ENCODE measurements at places on chromosomes 11 and 22.

DNA sequence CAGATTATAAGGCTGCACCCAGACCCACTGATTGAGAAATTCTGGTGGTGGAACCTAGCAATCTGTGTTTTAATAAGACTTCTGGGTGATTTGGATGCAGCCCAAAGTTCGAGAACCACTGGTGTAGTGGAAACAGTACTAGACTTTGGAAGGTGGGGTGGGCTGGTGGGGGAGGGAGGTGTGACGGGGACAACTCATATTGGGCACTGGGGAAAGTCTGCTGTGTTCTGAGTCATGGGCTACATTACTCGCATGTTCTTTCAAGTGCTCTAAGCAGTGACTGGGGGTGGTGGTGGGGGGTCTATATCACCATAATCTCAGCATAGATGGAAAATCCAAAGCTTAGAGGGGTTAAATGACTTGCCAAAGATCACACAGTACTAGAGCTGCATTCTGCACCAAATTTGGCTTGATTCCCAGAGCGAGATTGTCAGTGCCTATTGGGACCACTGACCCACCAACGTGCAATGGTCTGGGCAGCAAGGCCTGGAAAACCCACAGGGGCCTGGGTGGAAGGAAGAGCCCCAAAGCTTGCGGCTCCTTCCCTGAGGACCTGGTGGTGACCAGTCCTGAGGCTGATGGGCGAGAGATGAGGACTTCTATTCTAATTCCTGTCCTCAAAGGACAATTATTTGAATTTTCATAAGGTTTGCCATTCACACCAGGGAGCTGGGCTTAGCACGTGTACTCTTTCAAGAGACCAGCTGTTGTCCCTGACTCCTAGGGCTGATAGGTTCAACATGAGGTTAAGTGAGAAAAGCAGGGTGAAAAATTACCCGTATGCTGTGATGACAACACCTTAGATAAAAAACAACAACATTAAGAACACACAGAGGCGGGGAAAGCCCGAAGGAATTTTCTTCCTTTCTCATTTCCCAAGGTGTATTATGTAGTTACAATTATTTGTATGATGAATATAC, 77.5 kb upstream of the NARS2 start:
- DNase-seq = peak; percentile 35

GRCh38 chr11:93801366-93801765, 17.3 kb downstream of the MED17 start:
- no peak for DNase-seq

DNA sequence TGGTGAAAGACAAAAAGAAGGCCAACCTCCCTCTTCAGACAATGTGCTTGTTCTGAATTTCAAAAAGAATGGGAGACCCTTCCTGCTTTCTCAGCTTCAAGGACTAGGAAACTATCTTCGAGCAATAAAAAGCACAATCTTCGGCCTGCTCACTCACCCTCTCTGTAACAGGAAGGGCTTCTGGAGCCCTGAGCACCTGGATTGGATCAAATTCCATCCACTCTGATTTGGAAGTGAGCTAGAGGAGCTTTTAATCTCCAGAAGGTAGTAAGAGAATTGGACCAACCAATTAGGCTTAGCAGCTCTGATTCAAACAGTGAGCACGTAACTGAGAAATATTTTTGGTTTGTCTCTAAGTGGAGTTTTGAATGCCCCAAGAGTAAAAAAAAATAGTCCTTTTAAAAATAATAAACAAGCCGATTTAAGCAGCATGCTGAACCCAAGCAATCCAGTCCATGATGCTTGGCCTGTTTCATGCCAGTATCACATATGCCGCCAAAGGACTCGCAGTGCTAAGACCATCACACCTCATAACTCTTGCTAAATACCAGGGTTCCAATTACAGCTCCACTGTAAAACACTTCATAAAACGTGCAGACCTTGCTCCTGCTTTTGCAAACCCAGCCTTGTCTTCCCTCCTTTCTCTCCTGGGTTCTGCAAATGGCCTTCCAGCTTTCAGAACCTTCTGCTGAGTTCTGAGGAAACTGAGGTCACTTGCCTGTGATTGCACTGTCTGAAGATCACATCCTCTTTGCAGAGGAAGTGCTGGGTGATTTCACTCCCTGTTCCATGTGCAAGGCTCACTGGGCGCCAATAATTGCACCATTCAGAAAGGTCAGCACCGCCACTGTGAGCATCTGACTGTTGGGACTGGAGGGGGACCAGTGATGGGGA, 74.4 kb downstream of the SLC1A2 start:
- DNase-seq = no peak

- no peak for DNase-seq
Observed at GRCh38 chr11:117418737-117419481, 91.3 kb downstream of the CEP164 start.

GRCh38 chr11:70608568-70609470, 210.5 kb downstream of the CTTN start:
- DNase-seq = no peak

GRCh38 chr11:65279741-65280440, 18.1 kb downstream of the POLA2 start:
- peak; percentile 9 for DNase-seq

DNA sequence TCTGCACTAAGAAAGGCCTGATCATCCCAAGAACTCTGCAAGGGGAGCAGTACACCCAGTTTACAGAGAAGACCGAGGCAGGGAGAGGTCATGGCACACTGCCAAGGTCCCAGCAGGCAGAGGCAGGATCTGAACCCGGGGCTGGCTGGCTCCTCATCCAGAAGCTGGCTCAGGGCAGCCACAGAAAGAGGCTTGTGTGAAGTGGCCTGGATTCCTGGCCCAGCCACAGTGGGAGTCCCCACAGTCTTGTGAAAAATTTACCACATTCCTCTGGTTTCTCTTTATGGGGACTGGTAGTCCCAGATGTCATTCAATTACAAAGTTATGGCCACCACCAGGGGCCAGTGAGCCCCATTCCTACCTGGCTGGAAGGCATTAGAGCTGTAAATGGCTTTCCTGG, 440.5 kb downstream of the MIAT start:
- no peak for DNase-seq

GRCh38 chr11:56916162-56916561, 72.6 kb upstream of the OR5AK2 start:
- DNase-seq = no peak

- DNase-seq = no peak
Observed at GRCh38 chr11:122601141-122602125, 54.1 kb upstream of the UBASH3B start.

DNA sequence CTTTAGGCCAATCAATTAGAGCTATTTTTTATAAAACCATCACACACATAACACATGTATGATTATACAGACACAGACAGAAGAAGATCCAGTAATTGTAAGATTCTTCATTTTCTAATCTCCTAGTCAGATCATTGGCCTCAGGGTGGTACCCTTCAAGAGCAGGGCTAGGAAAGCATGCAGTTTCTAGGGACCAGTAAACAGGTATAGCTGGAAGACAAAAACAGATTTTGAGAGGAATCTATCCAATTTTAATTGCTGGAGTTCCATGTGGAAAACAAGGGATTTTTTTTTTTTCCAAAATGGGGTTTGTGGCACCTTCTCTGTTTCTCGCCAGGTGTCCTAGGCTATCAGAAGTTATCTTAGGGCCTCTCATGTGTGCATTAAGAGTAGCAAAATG, 29.6 kb downstream of the METTL15 start:
- DNase-seq = no peak

DNA sequence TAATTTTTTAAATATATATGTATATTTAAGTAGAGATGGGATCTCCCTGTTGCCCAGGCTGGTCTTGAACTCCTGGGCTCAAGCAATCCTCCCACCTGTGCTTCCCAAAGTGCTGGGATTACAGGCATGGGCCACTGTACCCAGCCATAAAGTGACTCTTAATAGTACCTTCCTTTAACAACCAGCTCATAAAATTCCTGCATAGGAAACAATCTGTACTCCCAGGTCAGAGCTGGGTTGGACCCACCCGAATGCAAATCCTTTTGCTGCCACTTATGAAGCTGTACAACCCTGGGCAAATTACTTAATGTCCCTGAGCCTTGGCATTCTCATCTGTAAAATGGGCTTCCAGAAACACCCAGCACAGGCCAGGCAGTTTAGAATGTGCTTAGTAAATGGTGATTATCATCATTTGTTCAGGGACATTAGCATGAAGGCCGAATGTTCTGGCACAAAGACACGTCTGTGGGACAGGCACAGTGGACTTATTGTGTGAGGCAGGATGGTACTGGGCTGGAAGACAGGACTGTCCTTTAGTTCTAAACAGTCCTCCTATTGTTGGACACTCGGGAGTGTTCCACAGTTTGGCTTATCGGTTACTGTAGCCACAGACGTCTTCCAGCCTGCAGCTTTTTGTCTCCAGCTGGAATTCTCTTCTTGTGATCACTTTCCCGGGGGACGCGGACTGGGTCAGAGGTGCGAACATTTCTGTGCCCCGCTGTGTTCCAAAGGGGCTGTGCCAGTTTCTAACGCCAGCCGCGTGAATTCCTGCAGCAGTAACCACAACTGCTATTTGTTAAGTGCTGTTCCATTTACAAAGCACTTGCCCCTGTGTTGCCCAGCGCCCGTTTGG, 6.0 kb downstream of the PDXP start:
- no peak for DNase-seq

- no peak for DNase-seq
Observed at GRCh38 chr11:83676056-83676601, 390.0 kb upstream of the CCDC90B start.

GRCh38 chr11:3056296-3057068, 741 bp downstream of the CARS1 start:
- no peak for DNase-seq

GRCh38 chr11:129849447-129850130, 33.9 kb downstream of the TMEM45B start:
- no peak for DNase-seq

DNA sequence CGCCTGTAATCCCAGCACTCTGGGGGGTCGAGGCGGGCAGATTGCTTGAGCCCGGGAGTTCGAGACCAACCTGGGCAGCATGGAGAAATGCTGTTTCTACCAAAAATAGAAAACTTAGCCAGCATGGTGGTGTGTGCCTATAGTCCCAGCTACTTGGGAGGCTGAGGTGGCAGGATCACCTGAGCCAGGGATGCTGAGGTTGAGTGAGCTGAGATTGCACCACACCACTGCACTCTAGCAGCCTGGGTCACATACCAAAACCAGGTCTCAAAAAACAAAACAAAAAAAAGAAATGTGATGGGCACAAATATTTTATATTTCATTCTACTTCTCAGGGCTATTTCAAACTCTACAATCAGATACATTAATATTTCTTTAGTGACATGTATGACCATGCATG, 25.7 kb downstream of the TTC17 start:
- DNase-seq = no peak

- DNase-seq = peak; percentile 11
Observed at GRCh38 chr11:20599221-20600019, at the start of gene SLC6A5. SLC6A5 (plus strand) TSS chr11:20599608; CDS start chr11:20599673, 65 bp downstream.

- no peak for DNase-seq
Observed at GRCh38 chr11:46696212-46696558, 4.2 kb downstream of the ARHGAP1 start.

DNA sequence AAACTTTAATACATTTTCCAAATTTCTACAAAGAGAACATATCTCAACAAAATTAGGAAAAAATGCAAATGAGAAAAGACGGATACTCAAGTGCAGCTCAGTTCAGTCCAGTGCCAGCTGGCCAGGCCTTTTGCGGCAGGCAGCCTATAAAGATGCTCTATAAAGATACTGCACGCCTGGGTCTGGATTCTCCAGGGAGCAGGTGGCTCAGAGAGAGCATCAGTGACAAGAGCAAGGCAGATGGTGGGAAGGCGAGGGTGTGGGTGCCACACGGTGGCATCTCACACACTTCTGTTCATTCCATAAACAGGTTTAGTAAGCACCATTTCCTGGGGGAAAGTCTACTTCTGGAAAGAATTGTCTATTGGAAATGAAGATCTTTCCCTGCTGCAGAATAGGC, 18.1 kb upstream of the SCN3B start:
- DNase-seq = no peak

GRCh38 chr22:31937341-31937740, 7.0 kb upstream of the YWHAH start:
- no peak for DNase-seq

DNA sequence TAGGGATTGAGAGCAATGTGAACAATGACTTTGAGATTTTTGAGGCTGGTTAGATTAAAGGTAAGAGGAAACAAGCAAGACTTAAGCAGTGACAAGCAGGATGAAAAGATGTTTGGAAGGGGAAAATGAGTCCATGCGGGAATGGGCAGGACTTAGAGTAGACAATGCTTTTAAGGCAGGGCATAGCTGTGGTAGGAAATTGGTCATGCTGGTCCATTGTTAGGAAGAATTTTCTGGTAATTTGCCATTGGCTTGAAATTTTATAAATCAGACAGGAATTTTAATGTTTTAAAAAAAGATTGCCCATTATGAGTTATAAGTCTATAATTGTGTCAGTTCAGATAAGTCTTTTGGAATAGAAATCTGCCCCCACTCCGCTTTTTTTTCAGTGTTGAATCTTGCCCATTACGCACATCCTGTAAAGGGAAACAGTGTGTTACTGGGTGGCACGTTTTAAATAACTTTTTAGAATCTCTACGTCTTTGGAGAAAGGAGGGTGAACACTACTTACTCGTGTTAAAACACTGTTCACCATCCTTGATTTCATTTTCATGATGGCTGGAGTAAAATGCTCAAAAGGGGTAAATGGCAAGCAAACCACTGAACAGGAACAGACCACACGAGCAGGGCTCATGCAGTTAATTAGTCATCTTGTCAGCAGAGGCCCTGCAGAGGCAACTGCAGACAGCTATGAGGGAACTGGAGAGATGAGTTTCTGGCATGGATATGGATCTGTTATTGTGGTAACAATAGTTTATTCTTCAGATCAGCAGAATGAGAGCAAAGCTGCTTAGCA, 25.0 kb downstream of the SWAP70 start:
- no peak for DNase-seq

DNA sequence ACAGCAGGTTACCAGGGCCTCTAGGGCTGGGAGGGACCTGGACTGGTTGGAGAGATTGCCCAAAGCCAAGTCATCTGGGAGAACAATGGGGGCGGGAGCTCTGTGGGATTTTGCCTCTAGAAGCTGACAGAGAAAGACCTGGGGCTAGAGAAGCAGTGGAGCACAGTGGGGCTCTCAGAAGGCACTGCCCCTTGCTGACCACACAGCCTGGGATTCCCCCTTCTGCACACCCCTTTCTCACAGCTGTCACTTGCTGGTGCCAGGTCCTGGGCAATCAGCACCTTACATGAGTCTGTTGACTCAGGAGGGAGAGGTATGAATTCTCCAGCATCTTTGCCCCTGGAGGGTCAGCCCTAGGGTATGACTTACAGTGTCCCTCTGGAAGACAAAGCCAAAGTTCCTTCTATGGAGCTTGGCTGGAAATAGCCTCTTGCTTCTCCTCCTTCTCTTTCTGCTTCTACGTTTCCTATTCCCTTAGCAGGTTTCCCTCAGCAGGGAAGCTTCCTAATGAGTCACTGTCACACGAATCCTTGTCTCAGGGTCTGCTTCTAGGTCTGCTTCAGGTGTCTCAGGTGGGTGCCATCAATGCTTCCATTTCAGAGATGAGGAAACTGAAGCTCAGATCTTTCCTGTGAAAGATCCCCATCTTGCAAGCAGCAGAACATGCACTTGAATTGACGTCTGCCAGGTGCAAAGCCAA, 27.0 kb downstream of the GDPD5 start:
- no peak for DNase-seq

GRCh38 chr22:43154887-43155536, 3.7 kb downstream of the TSPO start:
- no peak for DNase-seq

GRCh38 chr11:134349109-134349801, 17.5 kb downstream of the GLB1L2 start:
- DNase-seq = no peak

Data from stimulated activated CD8-positive, alpha-beta memory T cell treated with anti-CD3 and anti-CD28 coated beads, Interleukin-4, amount 100 ng/mL, for 24 hours (primary cell).